ENCODE measurements at places on chromosomes 4 and X. TPM values are rescaled to one million over a fixed set of nuclear protein-coding genes. Genes with fewer than 3 reads are reported as not detected.

GRCh38 chr4:106287353-106287969 lies 28.5 kb downstream of the TBCK start:
- DNase-seq, result no peak

- no peak for DNase-seq
Observed at GRCh38 chr4:99921174-99921573, 25.2 kb downstream of the DNAJB14 start.

- DNase-seq, result no peak
Observed at GRCh38 chrX:46178763-46179162, 366.5 kb downstream of the ZNF674 start.

DNA sequence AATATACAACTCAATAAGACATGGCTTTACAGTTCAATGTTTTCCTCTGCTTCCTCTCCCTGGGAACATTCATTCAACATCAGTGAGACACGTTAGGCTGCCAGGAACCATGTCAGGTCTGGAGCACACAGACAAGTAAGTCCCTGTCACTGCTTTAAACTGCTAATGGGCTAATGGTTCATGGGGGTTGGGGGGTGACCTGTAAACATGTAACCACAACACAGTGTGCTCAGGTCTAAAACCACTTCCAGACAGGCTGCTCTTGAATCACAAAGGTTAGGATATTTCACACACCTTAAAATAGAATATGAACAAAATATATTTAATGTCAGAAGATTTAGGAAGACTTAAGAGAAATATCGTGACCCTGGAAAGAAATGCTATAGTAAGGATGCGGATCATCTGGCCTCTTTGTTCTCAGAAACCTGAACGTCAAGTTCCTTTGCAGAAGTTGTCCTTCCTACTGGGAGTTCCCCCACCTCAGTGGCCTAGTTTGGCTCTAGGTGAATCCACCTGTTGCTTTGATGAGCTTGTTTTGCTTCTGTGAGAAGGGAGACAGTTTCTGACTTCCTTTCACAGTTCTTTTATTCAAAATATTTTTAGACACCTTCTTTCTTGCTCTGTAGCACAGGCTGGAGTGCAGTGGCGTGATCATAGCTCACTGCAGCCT lies 359.9 kb downstream of the UNC5C start:
- no peak for DNase-seq

DNA sequence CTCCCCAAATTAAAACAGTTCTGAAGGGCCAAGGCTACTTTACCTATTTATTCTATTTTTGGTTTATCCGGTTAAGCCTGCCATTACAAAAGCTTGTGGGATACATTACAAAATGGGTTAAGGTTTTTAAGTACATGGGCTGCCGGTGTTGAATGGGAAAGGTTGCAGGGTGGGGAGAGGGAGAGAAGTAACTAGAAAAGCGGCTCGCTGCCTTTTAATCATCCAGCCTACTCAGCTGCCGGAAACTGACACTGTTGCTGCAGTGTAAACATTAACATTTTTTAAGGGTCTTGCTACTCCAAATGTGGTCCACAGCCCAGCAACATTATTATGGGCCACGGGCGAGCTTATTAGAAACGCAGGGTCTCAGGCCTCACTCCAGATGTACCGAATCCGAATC lies 1.5 kb upstream of the IL1RAPL1 start:
- no peak for DNase-seq

The ODAPH gene
- polyA plus RNA-seq, result not detected

The COX7B gene
- 974 TPM for polyA plus RNA-seq

DNA sequence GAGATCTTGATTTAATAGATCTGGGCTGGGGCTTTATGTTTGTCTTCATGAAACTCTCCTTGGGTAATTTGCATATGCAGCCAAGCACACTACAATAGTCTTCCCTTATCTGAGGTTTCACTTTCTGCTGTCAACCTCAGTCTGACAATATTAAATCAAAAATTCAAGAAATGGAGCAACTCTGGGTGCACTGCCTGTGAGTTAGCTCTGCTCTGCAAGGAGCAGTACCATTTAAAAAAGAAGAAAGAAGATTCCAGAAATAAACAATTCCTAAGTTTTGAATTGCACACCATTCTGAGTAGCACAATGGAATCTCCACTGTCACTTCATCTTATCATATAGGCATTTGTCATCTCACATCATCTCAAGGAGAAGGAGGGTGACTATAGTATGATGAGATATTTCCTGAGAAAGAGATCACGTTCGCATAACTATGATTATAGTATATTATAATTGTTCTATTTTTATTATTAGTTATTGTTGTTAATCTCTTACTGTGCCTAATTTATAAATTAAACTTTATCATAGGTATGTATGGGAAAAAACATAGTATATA lies 9.4 kb downstream of the FNIP2 start:
- DNase-seq, result no peak

The TMEM156 gene
- not detected for polyA plus RNA-seq

GRCh38 chrX:275476-275966 lies 5.7 kb upstream of the PLCXD1 start:
- peak; percentile 66 for DNase-seq

GRCh38 chr4:147019091-147019490 lies 73.4 kb upstream of the TTC29 start:
- DNase-seq, result no peak

DNA sequence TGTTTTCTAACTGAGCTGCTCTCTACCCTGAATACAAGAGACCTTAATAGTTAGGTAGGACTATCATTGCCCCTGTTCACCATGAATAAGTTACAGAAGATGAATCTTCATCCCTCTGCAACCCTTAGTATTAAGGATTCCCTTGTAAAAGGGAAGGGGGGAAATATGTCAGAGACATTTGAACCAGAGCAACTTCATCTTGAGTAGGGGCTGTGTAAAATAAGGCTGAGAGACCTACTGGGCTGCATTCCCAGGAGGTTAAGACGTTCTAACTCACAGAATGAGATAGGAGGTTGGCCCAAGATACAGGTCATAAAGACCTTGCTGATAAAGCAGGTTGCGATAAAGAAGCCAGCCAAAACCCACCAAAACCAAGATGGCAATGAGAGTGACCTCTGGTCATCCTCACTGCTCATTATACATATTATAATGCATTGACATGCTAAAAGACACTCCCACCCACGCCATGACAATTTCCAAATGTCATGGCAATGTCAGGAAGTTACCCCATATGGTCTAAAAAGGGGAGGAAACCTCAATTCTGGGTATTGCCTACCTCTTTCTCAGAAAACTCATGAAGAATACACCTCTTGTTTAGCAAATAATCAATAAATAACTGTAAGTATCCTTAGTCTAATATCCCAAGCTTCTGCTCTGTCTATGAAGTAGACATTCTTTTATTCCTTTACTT lies 19.5 kb upstream of the TMPRSS11B start:
- DNase-seq, result no peak

The CAPN6 gene
- 5.3 TPM for polyA plus RNA-seq

DNA sequence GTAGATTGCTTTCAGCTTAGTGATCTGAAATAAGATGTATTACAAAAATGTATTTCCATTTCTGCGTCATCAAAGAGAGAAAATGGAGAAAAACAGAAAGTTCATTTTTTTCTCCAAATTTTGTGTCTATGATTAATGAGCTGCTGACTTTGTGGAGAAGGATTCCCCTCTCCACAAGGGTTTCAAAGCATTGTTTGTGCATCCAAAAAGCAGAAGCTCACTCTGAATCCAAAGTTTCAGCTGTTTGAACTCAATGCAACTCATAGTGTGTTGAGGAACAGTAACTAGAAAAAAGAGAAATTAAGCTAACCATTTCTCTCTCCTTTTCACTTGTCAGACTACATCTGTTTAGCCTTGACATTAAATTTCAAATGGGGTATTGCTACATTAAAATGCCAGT lies 62.9 kb upstream of the SLC7A11 start:
- no peak for DNase-seq

DNA sequence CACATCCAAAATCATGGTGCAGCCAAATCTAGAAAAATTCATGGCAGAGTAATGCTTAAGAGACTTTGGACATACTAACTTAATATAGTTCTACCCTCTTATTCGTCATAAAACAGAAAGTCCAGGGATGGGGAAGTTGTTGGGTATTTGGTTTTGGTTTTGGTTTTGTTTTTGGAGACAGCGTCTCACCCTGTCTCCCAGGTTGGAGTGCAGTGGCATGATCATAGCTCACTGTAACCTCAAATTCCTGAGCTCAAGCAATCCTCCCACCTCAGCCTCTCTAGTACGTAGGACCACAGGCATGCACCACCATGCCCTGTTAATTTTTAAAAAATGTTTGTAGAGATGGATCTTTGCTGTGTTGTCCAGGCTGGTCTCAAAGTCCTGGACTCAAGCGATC lies 271.8 kb upstream of the TENM3 start:
- no peak for DNase-seq

- DNase-seq, result no peak
Observed at GRCh38 chr4:153816542-153816941, 27.7 kb upstream of the SFRP2 start.

The ARHGEF9 gene
- polyA plus RNA-seq, result 31.8 TPM

DNA sequence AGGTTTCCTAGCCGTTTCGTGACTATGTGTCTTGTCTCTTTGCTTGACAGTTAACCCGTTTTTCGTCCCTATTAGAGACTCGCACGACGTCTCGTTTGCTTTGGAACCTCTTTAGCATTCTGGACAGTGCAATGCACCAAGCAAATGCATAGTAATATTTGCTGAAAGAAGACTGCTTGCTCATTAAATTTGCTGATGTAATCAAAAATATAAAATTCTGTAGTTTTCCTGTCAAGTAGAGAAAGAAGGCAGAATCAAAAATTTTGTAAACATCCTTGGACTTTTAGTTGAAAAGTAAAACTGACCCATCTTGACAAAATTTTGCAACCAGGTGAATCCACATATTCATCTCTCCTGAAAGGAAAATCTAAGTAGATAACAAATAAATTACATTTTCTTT lies 106.9 kb upstream of the RAPGEF2 start:
- DNase-seq, result no peak

- DNase-seq, result no peak
Observed at GRCh38 chrX:116239944-116240840, 69.6 kb downstream of the AGTR2 start.

DNA sequence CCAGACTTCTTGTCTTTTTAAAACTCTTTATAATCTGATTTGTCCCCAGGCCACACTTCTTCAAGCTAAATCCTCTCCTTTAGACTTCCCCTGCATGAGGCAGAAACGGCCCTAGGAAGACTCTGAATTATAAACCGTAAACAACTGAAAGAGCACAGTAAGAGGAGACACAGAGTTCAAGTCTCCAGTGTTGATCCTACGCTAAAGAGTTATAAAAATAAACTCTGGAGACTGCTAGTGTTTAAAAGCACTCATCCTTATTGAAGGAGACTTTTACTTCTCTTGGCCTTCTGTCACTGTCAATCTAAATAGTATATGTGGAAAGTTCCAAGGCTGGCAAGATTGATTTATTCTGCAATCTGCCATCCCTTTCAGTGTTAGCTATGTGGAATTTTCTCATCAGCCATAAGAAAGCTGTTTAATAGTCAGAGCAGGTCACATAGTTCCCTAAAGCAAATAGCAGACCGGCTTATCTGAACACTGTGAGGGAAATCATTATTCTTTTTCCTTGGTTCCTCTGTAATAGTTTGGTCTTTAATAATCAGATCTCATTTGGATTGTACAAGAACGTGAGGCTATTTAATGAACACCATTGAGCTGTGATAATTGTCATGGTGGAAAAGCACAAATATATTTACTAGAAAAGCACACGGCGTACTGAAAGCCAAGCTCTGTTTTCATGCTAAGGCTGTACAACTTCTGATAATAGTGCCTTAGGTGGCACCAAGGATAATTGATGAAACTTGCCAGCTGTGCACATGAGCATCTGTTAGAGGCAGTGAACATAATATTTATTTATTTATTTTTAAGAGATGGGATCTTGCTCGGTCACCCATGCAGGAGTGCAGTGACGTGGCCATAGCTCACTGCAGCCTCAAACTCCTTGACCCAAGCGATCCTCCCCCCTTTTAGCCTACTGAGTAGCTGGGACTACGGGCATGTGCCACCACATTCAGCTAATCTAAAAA lies 157.7 kb downstream of the CEP135 start:
- DNase-seq, result no peak

GRCh38 chr4:140875746-140876452 lies 119.7 kb upstream of the TBC1D9 start:
- DNase-seq, result no peak

The REPS2 gene
- 1.3 TPM for polyA plus RNA-seq

The RAB40AL gene
- 0.27 TPM for polyA plus RNA-seq

- no peak for DNase-seq
Observed at GRCh38 chrX:10990418-10990817, 120.7 kb upstream of the HCCS start.

The FAM47E gene
- polyA plus RNA-seq, result 1.4 TPM

The WDFY3 gene
- 25.6 TPM for polyA plus RNA-seq

DNA sequence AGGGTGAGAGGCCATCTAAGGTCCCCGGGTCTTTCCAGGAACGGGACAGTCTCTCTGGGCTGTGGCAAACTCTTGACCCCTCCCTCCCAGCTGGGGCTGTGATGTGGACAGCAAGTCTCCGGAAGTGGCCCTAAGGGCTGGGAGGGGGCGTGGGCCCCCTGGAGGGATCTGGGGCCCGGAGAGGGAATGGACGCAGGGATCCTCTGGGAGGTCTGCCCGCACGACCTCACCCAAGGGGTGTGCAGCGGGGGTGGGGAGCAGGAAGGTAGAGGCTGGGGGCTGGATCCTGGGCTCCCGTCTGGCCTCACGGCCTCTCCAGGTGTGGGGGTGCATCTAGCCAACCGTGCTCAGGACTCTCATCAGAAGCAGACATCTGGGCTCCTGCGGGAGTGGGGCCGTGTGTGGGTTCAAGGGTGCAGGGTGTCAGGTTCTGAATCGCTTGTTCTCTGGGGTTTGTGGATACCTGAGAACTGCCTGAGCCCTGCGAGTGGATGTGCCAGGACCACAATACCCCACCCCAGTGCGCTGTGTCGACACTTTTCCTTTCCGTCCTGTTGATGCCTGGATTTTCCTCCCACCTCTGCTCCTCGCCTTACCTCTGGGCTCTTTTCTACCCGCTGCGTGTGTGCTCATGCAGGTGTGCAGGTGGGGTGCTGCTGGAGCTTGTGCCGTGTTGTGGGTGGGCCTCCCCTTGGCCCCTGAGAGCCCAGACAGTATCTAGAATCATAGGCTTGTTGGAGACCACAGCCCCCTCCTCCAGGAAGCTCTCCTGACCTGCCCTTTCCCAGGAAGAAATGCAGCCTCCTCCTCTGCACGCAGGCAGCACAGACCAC lies 915 bp downstream of the CPZ start:
- DNase-seq, result peak; percentile 72

DNA sequence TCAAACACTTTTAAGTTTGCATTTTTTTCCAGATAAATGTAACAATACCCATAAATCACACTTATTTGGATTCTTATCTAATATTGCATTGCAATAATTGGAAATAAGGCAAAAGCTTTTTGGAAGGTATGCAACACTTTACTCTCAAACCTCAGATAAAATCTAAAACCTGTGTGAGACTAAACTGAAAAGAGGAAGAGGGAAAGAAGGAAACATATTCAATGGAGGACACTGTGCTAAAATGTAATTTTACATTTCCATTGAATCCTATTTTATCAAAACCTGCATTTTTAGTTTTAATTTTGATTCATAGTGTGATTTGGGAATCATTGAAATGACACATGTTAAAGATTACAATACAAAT lies 99.4 kb downstream of the HPGD start:
- DNase-seq, result no peak

DNA sequence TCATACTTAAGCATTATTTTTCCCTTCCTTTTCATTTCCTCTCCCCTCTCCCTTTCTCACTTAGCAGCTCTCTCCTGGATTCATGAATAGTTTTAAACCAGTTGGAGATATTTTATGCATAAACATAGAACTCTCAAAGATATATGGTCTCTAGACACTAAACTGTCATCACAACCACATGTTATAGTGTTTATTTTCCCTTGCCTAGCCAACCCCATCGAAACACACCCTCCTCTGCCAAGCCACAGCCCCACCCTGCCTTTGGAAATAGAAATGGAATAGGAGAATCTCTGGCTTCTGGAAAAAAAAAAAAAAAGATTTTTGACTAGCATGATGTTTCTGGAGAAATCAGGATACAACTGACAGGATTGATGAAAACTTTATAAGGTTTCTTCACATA lies 64.8 kb upstream of the RBPJ start:
- DNase-seq, result no peak
